ENCODE measurements at places on chromosomes 5 and 9.

- DNase-seq = no peak
Measured at GRCh38 chr5:170334626-170335025, 37.0 kb upstream of the LCP2 start.

GRCh38 chr5:107619781-107620180 lies 51.0 kb downstream of the EFNA5 start:
- DNase-seq = no peak

GRCh38 chr5:40551496-40552491 lies 127.9 kb upstream of the PTGER4 start:
- no peak for DNase-seq

GRCh38 chr9:110807956-110808598 lies 139.5 kb downstream of the MUSK start:
- peak; percentile 71 for DNase-seq

GRCh38 chr9:125515983-125516940 lies 190.7 kb downstream of the MAPKAP1 start:
- no peak for DNase-seq

- DNase-seq = no peak
Measured at GRCh38 chr5:10162468-10162867, 87.2 kb downstream of the ATPSCKMT start.

DNA sequence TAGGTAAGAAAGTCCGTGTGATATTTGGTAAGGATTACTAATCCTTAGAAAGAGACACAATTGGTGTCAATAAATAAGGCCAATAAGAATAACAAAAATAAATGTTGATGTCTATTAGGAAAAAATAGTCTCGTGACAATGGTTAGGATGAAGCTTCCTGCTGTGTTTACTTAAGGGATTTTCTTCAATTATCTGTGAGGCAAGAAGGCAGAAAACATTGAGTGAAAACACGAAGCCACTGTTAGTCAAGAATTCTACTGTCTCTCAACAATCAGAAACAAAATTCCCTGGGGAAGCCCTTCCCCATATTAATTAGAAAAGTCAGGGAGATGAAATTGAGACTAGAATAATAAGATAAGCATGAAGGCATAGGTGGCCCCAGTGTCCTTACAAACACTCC lies 149.0 kb downstream of the SYK start:
- no peak for DNase-seq

- DNase-seq = no peak
Measured at GRCh38 chr5:14062178-14062577, 81.0 kb upstream of the TRIO start.

DNA sequence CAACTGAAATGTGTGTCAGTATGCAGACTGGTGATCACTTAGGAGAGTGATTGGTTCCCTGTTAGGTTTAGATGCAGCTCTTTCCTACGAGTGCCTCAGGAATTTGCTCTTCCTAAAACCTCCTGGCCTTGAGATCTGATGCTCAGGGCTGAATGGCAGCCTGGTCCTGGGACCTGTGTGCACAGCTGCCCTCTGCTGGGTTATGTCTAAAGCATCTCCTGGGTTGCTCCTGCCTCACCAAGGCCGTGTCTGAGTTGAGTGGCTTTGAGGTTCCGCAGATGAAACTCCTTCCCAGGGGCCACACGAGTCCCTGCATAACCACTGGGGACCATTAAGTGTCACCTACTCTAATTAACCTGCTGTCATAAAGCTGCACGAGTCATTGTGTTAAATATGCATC lies 59.5 kb downstream of the MVB12B start:
- DNase-seq = no peak

GRCh38 chr9:131709771-131710431 lies 30.0 kb downstream of the RAPGEF1 start:
- peak; percentile 77 for DNase-seq

- no peak for DNase-seq
Measured at GRCh38 chr5:129465776-129466344, 5.8 kb downstream of the ADAMTS19 start.

GRCh38 chr5:39716532-39717028 lies 291.8 kb upstream of the DAB2 start:
- no peak for DNase-seq

GRCh38 chr5:108560581-108560980 lies 178.7 kb upstream of the FBXL17 start:
- no peak for DNase-seq

DNA sequence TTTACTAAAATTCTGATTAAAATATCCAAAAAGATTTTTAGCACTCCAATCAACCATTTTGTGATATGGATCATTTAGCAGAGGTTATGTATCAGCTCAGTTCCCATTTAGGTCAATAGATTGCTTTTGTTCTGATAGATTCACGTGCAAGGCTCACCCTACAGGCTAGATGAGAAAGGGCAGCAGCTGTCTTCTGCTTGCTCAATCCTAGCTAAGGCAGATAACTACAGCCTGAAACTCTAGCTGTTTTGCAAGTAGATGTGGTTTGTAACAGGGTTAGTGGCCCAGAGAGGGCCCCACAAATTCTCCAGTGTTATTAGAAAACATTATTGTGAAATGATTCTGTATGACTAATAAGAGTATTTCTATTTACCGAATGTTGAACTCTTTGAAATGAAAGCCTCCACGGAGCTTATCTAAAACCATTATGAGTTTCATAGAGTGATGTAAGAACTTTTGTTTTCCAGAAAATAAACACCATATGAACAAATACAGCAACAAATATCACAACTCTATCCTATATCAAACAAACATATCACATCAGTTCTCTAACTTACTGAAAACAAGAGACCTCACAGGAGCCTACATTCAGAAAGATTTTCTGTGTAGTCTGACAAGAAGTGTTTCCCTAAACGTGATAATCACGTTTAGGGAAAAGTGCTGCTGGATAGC lies 841.9 kb upstream of the ACO1 start:
- DNase-seq = peak; percentile 26

- no peak for DNase-seq
Measured at GRCh38 chr9:111953444-111953843, 56.8 kb downstream of the UGCG start.

DNA sequence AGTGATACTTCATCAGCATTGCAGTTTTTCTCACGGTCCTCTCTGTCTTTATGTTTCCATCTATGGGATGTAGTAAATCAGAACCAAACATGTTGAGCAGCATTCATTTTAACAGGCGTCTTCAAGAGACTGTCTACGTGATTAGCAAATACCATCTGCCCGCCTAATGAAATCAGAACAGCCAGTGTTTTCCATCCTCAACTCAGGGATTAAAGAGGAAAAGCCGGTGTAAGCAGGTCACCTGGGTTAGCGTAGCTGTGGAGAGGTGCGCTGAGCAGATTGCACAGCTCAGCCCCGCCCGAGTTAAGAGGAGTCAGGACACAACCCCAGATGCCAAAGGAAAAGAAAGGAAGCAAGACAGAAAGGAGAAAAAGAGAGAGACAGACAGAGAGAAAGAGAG lies 54.3 kb upstream of the ANKRD33B start:
- no peak for DNase-seq

DNA sequence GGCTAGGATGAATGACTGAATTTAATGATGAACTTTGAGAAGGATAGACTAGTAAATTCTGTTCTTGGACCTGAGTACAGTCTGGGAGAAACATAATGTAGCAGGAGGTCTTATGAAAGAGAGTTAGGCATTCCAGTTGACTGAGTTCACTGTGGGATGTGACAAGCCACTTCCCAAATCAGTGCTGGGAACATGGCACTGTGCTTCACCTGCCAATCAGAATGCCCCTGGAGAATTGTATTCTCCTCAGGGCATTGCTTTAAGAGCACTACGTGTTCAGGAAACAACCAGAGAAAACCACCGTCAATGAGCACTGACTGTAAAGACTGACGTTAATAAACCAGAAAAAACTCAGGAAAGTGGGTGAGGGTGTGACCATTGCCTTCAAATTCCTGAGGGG lies 1.2 kb downstream of the CCDC107 start:
- no peak for DNase-seq

DNA sequence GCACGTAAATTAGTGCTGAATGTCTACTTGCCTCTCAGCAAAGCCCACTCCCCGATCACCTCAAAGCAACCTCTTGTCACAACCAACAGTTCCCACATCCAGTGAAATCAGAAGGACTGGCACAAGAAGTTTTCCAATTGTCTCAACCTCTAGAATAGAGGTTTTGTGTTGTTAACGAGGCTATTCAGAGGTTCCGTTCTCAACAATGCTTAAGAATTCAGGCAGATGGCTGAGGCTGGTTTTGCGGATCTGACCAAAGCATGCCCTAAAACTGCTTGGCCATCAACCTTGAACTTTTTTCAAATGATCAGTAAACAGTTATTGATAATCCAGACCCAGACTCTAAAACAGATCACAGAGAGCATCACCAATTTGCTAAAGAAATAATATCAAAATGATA lies 52.9 kb downstream of the MAPKAP1 start:
- DNase-seq = no peak

GRCh38 chr5:135846311-135846710 lies 11.8 kb downstream of the SLC25A48 start:
- no peak for DNase-seq

DNA sequence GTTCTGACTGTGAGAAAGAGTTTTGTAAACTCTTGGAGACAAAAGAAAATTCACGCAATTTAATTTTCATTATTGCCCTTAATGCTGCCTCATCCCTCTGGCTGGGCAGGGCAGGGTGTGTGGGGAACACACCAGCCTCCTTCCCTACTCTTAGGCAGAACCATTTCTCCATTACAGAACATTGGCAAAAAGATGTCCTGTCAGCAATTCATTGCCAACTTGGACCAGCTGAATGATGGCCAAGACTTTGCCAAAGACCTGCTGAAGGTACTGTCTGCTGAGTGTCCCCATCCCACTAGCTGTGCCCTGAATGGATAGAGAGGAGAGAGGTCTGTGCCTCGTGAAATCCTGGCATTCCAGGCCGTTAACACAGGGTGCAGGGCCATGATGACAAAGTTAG lies 37.9 kb downstream of the PSD2 start:
- no peak for DNase-seq

DNA sequence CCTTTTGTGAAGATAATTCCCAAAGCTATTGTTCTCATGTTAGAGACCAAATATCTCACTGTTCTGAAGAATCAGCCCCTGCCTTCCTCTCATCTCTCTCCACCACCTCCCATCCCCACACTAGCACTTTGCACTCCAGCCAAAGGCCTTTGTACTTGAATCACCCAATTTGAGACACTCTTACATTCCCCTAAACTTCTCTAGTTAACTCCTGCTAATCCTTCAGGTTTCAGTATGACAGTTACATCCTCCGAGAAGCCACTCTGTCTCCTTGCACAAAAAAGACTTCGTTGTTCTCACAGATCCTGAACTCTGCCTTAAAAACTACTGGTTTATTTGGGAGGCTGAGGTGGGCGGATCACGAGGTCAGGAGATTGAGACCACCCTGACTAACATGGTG lies 227.5 kb downstream of the PIK3R1 start:
- DNase-seq = no peak

DNA sequence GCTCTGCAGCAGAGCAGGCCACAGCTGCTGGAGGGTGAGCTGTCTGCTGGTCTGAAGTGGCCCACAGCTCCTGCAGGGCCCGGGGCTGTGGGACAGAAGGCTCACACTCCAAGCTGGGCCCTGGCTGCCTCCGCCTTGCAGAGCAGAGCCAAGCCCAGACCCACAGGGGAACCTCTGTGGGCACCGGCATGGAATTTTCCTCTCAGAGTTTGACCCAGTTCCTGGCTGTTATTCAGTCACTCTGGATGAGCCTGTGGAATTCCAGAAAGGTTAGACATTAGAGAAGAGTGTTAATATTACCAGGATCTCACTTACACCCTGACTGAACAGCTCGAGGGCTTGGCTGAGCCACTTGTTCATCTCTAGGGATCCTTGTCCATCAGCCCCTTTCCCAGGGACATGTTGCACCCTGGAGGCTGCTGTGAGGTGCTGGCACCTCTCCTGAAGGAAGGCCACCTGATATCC lies 17.5 kb downstream of the IL9 start:
- no peak for DNase-seq

DNA sequence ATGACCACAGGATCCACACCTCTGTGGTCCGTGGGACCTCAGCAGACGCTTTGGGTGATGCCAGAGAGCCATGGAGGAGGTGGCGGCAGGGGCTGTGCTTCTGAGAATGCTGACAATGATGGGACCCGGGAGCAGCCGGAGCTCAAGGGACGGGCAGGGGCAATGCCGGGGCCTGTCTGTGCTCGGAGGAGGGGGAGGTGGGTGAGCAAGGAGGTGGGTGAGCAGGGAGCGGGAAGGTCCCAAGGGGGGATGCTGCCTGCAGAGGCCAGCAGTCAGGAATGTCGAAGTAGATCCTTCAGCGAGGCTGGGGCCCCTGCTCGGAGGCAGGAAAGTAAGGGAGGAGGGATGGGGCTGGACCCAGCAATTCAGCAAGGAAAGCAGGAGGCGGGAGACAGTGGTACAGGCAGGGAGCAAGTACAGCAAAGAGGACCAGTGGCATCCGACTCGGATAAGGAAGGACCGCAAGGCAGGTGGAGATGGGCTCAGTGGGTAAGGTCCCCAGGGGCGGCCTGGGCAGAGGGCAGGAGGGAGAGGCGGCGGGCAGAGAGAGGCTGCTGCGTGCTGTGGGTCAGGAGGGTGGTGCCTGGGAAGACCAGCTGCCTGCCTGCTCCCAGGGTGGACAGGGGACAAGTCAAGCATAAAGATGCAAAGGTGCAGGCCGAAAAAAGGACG lies 49.0 kb downstream of the ADAMTS2 start:
- no peak for DNase-seq

- no peak for DNase-seq
Measured at GRCh38 chr9:109831998-109832658, 52.1 kb downstream of the PALM2AKAP2 start.

DNA sequence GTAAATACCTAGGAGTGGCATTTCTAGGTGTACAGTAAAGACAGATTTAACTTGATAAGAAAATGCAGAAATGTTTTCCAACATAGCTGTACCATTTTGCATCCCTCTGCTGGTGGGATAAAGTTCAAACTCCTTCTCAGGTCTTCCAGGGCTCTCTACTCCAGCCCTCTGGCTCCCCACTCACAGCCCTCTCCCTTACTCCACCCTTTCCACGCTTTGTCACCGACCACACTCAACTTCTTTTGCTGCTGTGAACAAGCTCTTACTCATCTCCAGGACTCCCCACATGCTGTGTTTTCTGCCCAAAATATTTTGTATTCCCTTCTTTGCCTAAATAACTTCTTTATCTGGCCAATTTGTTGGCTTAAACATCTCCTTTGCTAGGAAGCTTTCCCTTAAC lies 90.6 kb upstream of the OSMR start:
- no peak for DNase-seq

- DNase-seq = no peak
Measured at GRCh38 chr5:154358516-154359220, 87.1 kb upstream of the SAP30L start.

DNA sequence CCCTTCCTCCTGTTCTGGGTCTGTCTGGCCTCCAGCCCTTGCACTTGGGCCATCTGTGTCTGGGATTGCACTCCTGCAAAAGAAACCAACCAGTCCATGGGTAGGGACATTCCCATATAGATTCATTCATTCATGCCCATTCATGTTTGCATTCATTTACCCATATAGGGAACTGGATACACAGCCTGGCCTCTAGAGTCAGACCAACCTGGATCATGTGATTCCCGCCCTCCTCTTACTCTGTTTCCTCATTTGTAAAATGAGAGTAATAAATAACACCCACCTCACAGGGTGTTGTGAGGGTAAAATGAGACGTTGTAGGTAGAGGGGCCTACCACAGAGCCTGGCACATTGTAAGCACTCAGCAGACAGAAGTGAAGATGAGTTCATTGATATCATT lies 8.5 kb downstream of the PCDH12 start:
- DNase-seq = no peak
